ENCODE measurements at places on chromosomes 6 and 20.

DNA sequence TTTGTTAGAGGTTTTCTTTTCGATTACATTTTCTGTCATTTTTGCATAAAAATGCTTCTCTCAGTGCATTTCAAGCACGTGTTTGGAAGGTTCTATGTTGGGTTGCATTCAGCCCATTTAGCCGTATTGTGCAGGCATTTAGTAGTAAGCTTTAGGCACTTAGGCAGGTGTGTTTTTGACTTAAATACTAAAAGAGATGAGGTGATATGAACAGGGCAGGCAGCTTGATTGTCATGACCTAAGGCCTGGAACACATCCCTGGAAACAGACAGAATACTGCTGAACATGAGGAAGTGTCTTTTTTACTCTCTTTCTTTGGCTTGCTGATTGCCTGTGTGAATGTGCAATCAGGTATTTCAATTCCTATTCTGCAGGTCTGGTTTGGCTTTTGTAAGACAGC is 610.5 kb upstream of the MAN1A1 start:
- DNase-seq = no peak

- no peak for DNase-seq
Observed at GRCh38 chr6:6712449-6713403, 124.2 kb downstream of the LY86 start.

- DNase-seq = no peak
Observed at GRCh38 chr6:38570750-38571149, 69.0 kb downstream of the BTBD9 start.

DNA sequence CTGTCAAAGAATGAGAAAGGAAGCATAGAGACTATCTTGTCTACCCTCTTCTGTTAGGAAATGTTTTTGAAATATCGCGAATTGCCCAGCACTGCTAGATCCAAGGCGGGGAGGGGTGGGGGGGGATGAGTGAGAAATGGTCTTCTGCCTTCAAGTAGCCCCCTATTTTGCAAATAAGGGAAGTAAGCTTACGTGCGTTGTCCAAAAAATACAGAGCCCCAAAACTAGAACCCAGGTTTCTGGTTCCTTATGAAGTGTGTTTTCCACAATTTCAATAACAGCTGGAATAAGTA is 923 bp upstream of the ILRUN start:
- no peak for DNase-seq

- no peak for DNase-seq
Observed at GRCh38 chr6:33697845-33698244, 13.7 kb downstream of the UQCC2 start.

GRCh38 chr6:111487661-111488060 is 4.6 kb upstream of the REV3L start:
- DNase-seq = no peak

DNA sequence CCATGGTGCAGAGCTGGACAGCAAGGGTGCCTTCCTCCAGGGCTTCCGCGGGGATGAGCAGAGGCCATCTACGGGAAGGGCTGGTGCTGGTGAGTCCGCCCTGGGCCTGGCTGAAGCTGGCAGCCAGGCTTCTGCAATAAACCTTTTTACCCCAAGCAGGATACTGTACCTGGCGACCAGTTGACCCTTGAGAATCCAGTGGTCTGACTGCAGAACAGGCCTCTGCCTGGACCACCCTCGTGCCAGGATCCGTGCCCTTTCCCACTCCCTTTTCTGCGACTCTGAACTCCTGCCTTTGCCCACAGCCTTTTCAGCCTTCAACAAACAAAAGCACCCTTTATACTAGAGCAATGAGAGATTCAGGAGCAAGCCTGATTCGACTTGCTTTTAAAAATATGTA is 18.9 kb downstream of the CDH26 start:
- no peak for DNase-seq

- no peak for DNase-seq
Observed at GRCh38 chr6:34813028-34813713, 21.3 kb downstream of the BLTP3A start.

DNA sequence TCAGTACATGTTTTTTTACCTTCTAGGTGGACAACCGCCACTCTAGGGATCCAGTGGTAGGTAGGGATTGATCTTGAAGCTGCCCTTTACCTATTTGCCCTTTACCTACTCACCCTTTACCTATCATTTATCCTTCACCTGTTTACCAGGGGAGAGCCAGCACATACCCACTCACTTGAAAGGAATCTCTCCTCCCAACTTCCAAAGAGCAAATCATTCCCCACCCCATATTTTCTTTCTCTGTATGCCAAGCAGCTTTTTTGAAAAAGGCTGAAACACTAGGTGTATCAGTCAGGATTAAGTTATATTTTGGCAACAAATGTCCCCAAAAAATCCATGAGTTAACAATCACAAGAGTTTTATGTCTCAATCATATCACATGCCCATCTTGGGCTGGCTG is 10.5 kb upstream of the EPM2A start:
- no peak for DNase-seq

DNA sequence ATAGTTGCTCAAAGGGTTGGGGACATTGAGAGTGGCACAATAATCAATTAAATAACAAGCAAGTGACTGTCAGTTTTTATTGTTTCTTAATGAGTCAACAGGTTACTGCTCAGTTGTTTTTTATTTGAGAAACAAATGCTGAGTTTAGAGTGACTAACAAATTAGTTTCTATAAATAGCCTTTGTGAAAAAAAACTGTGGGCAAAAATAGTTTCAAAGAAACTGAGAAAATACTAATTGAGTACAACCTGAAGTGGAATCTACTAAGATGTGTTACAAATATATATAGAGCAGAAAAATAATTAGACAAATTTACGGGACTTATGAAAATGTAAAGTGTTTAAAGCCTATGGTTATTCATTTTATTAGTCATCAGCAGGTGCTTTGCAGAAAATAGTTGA is 22.3 kb downstream of the BEND6 start:
- DNase-seq = no peak

DNA sequence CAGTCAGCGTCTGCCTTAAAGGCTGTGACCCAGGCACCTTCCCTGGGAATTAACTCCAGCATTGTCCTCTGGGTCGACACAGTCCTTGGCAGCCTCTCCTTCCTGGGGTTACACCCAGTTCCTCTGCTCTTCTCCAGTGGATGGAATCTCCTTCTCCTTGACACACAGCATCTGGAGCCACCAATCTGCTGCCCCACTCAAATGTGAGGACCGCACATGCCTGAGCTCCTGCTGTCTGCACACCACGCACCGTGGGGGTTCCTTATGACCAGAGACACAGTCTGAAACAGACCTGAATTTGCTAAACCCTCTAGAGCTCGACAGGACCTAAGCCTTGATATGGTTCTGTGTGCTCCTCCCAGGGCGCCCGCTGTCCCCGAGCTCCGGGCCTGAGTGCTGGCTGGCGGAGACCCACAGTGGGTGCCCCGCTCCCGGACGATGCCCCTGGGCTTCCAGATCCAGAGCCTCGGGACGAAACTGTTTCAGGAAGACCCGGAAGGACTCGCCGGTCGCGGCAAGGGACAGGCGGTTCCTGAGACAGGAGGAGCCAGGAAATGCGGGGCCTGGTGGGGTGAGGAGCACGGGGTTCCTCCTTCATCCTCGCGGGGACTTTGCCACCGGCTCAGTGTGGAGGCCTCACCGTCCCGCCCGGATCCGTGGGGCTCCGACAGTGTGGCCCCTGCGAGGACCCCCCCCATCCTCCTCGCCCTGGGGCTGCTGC is 2.5 kb upstream of the RAET1G start:
- DNase-seq = no peak

GRCh38 chr6:123360359-123360758 is 276.4 kb downstream of the TRDN start:
- no peak for DNase-seq

GRCh38 chr6:88566746-88567534 is 396.5 kb downstream of the RNGTT start:
- DNase-seq = no peak

- DNase-seq = no peak
Observed at GRCh38 chr6:117733341-117733740, 58.1 kb downstream of the NUS1 start.

DNA sequence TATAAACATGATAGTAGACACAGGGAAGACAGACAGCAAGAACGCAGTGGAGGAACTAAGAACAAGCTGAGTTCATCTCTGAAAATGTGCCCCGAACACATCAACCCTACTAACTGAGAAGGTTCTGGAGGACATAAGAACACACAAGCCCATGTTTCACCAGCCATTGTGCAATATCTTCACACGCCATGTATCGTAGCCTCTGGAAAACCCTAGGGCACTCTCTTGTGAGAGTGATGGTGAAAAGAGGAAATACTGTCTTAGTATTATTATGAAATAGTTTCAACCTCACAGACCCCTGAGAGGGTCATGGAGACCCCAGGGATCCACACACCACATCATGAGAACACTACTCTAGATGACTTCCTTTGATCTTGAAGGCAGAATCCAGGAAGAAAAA is 26.1 kb upstream of the FOXF2 start:
- no peak for DNase-seq

GRCh38 chr6:138523347-138524210 is 24.3 kb upstream of the NHSL1 start:
- no peak for DNase-seq

- no peak for DNase-seq
Observed at GRCh38 chr6:42301986-42302385, 84.3 kb upstream of the MRPS10 start.

DNA sequence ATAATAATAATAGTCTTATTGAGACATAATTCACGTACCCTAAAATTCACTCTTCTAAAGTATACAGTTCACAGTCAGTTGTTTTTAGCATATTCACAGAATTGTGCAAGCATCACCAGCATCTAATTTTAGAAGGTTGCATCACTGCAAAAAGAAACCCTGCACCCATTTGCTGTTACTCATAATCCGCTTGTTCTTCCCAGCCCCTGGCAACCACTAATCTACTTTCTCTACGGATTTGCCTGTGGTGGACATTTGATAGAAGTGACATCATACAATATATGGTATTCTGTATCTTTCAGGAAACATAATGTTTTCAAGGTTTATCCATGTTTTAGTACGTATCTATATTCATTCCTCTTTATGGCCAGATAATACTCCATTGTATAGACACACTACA is 41.5 kb upstream of the FAM184A start:
- DNase-seq = no peak

DNA sequence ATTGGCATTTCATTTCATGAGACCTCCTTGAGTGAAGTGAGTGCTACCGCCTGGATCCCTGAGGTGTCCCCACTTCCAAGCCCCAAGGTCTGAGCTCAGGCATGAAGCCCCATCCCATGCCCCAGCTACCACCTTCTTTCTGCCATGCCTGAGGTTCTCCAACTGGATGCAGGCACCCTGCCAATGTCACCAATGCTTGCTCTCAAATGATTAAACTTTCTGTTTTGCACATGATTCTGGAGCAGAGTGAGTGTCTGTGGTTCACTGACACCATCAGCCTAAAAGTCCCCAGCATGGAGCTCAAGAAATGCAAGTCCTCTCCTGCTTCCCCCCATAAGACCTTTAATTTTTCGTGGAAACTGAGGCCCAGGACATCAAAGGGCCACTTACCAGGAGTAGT is 43.7 kb upstream of the BPIFA2 start:
- no peak for DNase-seq

GRCh38 chr6:12033770-12034169 is 21.7 kb downstream of the HIVEP1 start:
- no peak for DNase-seq

GRCh38 chr6:151002491-151002935 is 137.0 kb downstream of the MTHFD1L start:
- no peak for DNase-seq

DNA sequence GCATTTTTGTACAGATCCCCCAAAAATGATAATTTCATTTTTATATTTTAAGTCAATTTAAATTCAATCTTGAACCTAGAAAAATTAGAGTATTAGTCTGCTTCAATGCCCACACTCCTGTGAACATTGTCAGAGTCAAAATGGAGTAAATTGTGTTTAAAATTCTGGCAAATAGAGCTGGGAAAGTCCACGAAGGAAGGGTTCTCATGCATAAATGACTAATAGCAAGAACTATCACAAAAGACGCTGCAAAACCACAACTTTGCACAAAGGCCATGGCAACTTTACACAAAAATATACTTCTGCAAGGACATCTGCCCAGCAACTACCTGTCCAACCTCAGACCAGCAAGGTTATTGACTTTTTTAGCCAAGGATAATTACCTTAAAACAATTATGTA is 203.2 kb upstream of the SMLR1 start:
- DNase-seq = no peak

DNA sequence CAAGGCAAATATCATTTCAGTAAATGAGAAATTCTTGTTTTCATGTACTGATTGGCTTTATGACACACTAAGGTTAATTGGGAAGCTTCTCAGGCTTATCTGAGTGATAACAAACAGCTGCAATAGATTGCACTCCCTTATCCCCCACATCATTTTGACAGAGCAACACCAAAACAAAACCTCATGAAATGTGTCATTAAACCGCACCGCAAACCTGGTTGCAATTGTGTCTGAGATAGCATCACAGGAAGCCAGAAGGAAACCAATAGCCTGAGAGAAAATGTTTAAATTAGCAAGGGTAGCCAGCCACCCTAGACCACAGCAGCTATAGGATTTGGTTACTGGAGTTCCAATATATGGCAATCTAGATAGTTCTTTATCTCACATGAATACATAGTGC is 31.6 kb upstream of the LAMA4 start:
- DNase-seq = no peak

DNA sequence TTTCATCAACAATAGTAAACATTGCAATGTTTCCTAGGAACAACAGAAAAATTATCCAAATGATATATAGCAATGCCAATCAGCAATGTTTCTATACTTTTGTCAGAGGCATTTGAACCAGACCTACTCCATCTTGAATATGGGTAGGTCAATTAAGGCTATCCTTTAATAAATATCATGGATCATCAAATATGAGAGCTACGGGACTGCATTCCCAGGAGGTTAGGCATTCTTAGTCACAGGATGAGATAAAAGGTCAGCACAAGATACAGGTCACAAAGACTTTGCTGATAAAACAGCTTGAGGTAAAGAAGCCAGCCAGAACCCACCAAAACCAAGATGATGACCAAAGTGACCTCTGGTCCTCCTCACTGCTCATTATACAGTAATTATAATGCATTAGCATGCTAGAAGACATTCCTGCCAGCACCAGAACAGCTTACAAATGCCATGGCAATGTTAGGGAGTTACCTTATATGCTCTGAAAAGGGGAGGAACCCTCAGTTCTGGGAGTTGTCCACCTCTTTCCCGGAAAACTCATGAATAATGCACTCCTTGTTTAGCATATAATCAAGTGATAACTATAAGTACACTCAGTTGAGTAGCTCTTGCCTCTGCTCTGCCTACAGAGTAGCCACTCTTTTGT is 8.6 kb upstream of the SERPINB6 start:
- no peak for DNase-seq
